CD4-positive, alpha-beta T cell treated with Interleukin-2 at 100 ng/mL for 4 hours (primary cell): ENCODE measurements at places on chromosomes 7 and 10.

DNA sequence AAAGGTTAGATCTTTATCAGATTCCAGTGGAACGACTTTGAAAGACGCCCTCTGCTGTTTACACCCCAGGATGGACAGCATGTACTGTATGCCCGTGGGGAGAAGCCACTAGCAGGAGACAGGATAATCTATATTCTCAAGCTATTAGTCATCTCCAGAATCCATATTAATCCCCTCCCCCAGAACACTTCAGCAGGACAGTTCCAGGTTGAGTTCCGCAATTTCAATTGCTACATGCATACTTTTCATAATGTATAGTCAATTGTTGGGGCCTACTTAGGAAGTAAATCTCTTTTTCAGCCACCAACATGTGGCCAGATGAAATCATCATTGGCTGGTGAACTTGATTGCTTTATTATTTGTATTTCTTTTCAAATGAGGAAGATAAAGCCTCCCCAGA lies 313.1 kb upstream of the SMIM30 start:
- DNase-seq = no peak

GRCh38 chr10:36171953-36172940 lies 530.2 kb upstream of the FZD8 start:
- DNase-seq = no peak

- DNase-seq = no peak
These were observed 92.0 kb downstream of the TMEM106B start for GRCh38 chr7:12303062-12303461.

DNA sequence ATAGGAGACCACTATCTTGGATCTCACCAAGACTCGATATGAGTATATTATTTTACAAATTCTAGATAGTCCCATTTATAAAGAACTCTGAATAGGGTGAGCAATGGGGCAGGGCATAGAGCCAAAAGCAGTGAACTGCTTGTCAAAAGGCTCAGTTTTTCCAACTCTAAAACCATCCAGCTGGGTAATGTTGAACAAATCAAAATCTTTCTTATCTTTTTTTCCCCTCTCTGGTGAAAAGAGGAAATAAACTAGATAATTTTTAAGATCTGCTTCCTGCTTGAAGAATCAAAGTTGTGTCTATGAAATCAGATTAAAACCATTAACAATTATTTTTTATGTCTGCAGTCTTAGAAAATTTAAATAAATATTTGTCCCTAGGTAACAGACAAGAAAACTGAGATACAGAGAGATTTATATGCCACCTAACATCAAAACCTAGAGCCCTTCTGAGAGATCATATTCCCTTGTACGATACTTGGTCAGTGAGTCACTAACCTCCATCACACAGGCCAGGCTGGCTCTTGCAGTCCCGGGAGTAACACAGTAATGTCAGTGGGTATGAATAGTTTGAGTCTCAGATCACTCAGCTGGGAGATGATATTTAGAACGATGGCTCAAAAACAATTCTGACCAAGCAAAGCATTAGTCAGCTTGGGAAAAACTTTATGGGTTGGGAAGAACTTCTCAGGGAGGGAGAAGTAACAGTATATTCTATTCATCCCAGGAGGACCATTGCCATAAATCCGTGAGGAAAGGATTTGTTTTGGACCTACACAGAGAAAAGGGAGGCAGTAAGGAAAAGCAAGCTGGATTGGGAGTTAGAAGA lies 178.8 kb downstream of the REEP3 start:
- DNase-seq = no peak

DNA sequence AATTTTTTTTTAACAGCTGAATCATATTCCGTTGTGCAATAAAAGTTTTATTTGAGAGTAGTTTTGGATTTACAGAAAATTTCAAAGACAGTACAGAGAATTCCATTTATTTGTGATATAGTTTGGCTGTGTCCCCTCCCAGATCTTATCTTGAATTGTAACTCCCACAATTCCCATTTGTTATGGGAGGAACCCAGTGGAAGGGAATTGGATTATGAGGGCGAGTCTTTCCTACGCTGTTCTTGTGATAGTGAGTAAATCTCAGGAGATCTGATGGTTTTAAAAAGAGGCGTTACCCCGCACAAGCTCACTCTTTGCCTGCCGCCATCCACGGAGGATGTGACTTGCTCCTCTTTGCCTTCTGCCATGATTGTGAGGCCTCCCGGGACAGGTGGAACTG lies 228.0 kb upstream of the MAGI2 start:
- DNase-seq = no peak

- no peak for DNase-seq
These were observed 232.7 kb downstream of the NSUN6 start for GRCh38 chr10:18418541-18419215.

DNA sequence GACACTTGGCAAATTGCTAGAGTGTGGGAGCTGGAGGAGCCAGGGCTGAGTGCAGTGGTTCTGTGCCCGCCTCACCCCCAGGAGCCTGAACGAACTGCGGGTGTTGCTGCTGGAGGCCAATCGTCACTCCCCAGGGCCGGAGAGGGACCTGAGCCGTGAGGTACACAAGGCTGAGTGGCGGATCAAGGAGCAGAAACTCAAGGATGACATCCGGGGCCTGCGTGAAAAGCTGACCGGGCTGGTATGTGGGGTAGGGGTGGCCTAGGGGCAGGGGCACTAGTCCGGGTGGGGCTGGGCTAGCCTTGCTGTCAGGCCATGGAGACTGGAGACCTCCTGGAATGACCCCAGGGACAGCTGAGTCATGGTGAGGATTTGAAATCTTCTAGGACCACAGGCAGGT lies 56.7 kb upstream of the GTF2IRD1 start:
- DNase-seq = no peak

- no peak for DNase-seq
These were observed 60.7 kb upstream of the NRP1 start for GRCh38 chr10:33395201-33395600.

DNA sequence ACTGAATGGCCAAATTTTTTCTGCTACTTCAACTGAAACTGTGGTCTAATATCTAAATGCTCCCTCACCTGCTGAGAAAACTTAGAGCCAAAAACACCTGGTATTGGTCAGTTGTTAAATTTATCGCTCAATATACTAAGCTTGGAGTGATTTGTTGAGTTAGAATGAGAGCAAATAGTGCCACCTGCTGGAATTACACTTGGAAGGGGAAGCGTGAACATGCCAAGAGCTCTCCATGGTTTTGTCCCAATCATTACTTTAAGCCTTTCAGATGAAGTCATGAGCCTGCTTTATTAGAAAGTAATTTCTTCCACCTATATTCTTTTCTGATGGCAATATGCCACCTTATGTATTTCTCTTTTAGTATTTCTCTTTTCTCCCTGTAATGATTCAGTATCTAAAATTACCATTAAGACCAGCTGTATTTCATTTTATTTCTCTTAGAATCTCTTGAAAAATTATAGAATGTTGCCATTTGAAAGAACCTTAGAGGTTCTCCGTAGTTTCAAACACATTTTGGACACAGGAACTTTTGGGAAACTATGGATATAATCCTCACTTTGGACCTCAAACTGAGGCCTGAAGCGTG lies 447.8 kb upstream of the C7orf33 start:
- no peak for DNase-seq

GRCh38 chr10:90939116-90939515 lies 18.2 kb upstream of the ANKRD1 start:
- DNase-seq = no peak

GRCh38 chr7:114818501-114818900 lies 103.4 kb upstream of the MDFIC start:
- no peak for DNase-seq

- DNase-seq = no peak
These were observed 107.2 kb upstream of the FAM180A start for GRCh38 chr7:135855846-135856245.

GRCh38 chr7:51300762-51301674 lies 15.6 kb downstream of the COBL start:
- no peak for DNase-seq

- no peak for DNase-seq
These were observed 71.7 kb downstream of the KIF20B start for GRCh38 chr10:89773081-89773480.

GRCh38 chr10:83229991-83230390 lies 909.3 kb upstream of the GHITM start:
- no peak for DNase-seq

DNA sequence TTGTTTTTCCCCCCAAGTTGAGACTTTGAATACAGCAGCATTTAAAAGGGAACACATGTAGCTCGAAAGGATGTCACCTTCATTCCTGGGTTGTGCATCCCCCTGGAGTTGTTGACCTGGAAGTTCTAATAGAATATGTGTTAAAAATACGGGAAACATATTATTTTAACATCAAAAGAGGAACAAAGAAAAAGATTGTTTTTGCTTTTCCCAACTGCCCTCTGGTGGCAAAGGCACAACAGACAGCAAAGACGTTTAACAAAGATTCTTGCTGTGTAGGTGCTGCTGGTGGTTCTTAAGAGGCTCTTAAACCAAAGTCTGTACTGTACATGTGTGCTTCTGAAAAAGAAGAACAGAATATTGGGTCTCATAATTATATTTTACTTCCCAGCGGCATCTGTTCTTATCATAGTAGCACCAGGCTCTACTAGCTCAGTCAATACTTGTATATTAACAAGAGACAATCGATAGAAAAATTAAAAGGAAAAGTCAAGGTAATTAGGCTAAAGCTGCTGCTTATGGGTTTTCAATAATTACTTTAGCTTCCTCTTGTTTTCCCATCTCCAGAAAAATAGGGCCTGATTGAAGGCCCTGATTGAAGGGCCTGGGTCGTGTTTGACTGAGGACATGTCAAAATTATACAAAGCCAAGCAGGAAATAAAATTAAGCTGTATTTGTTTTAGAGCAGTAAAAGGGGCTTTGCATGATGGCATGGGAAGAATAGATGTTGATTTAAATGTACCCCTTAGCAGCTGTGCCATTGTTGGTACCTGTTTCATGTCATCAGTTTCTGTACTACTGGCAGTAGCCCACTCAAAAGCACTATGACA lies 384.2 kb upstream of the LRGUK start:
- DNase-seq = no peak

- no peak for DNase-seq
These were observed 667.2 kb downstream of the GATA3 start for GRCh38 chr10:8721650-8722049.

DNA sequence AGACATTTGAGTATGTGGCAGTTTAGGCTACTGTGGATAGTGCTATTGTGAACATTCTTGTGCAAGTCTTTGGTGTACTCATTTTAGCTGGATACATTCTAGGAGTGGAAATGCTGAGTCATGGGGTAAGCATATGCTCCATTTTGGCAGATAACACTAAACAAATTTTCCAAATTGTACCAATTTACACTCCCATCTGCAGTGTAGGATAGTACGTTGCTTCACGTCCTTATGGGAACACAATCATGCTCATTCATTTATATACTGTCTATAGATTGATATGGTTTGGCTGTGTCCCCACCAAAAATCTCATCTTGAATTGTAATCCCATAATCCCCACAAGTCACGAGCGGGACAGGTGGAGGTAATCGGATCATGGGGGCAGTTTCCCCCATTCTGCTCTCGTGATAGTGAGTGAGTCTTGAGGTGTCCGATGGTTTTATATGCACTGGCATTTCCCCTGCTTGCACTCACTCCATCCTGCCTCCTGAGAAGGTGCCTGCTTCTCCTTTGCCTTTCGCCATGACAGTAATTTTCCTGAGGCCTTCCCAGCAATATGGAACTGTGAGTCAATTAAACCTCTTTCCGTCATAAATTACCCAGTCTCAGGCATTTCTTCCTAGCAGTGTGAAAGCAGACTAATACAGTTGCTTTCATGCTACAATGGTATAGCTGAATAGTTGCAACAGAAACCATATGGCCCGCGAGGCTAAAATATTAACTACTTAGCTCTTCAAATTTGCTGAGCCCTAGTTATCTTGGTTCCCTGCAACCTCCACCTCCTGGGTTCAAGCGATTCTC lies 25.6 kb downstream of the RNF216 start:
- no peak for DNase-seq

DNA sequence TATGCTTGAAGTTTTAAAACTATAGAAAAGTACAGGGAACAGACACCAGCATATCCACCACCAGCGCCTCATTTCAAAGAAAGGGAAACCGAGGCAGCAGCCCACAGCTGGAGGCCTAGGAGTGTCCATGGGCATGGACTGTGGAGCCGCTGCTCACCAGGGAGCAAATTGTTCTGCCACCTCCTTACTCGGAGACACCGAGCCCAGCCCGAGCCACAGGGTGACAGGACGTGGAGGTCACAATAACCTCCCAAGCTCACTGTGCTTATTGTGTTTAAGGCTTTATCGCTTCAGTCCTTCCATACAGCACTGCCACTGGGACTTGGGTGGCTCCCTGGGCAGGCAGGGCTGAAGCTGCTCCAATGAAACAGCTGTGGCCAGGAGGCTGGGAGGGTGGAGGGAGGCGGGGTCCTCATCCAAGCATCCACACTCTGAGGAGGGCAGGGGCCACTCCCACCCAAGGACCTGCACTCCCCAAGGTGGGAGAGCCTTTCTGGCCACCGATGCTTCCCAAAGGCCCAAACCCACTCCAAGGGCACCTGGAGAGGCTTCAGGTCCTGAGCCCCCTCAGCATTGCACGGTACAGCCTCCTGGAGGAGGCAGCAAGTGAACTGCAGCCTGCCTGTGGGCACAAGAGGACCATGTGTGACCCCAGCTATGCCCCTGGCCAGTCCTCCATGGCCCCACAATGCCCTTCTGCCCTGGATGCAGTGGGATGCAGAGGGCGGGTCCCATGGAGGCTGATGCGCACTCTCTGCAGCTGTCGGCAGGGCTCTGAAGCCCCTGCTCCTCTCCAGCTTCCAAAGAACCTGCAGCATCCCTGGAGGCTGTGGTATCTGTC lies 38.7 kb upstream of the RET start:
- DNase-seq = no peak

DNA sequence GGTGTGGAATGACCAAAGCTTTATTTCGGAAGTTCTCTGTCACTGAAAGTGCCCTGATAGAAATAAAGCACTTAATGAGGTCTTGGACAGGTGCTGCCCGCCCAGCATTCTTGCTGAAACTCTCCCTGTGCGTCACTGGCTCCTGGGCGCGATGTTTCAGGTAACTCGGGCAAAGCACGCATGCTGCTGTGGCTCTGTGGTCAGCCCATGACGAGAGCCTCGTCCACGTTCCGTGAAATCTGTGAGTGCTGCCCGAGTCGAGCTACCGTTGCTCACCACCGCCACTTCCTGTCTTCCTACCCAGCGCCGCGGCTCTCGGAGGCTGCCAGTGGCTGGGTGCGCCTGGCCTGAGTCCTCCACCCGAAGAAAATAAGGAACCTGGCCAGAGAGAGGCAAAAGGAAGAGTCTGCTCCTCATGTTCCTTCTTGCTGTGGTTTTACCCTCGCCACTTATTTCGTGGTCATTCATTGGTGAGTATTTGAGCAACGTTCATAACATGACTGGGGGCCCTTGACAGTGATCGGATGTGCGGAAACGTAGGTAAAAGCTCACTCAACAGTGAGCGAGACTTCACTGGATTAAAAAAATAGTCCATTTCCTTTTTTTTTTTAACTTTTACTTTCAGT lies 95.5 kb downstream of the MAP3K8 start:
- DNase-seq = peak; percentile 77

- peak; percentile 71 for DNase-seq
These were observed 554 bp downstream of the CSGALNACT2 start for GRCh38 chr10:43138757-43139241.

GRCh38 chr10:76117949-76118348 lies 686.5 kb downstream of the LRMDA start:
- no peak for DNase-seq

- no peak for DNase-seq
These were observed 42.6 kb downstream of the CNOT4 start for GRCh38 chr7:135467207-135467711.

- no peak for DNase-seq
These were observed 47.2 kb upstream of the MKI67 start for GRCh38 chr10:128173386-128173785.
